ENCODE measurements at places on chromosomes 7 and 10. TPM values are rescaled to one million over a fixed set of nuclear protein-coding genes. Genes with fewer than 3 reads are reported as not detected.

The CHN2 gene
- 4.0 TPM for total RNA-seq

GRCh38 chr7:154676422-154677073, 326.4 kb downstream of the PAXIP1 start:
- no peak for DNase-seq
- H3K27ac ChIP-seq, result no peak overlapping the region
- no peaks in the 10 kb centered on the region for H3K36me3 ChIP-seq
- H3K4me1 ChIP-seq, result no peaks in the 10 kb centered on the region

The C7orf57 gene
- total RNA-seq, result 0.29 TPM

DNA sequence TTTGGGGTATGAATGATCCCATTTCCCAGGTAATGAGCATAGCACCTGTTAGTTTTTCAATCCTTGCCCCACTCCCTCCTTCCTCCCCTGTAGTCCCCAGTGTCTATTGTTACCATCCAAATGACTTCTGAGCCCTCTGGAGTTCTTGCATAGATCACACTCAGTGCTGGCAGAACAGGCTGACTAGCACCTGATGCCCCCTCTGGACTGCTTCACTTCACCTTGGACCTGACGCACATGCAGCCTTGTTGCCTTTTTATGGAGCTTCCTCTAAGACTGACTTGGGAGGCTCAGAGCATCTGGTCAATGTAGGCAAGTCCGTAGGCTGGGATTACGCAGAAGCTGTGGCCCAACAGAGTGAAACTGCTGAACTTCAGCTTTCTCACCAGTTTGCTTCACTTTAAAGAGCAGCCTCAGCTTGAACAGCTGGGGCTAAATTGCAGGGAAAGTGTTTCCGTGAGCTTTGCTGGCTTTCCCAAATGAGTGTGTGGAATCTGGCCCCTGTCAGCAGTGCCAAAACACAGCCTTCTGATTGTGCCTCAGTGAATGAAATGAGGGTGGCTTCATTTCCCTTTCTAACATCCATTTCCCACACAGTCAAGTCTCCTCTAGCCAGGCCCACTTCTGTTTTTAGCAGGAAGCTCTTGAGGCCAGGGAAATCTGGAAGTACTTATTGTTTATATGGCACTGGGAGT, 48.5 kb downstream of the NXPH1 start:
- H3K4me1 ChIP-seq, result no peaks in the 10 kb centered on the region
- no peaks in the 10 kb centered on the region for H3K27me3 ChIP-seq
- no peaks in the 10 kb centered on the region for H3K36me3 ChIP-seq

DNA sequence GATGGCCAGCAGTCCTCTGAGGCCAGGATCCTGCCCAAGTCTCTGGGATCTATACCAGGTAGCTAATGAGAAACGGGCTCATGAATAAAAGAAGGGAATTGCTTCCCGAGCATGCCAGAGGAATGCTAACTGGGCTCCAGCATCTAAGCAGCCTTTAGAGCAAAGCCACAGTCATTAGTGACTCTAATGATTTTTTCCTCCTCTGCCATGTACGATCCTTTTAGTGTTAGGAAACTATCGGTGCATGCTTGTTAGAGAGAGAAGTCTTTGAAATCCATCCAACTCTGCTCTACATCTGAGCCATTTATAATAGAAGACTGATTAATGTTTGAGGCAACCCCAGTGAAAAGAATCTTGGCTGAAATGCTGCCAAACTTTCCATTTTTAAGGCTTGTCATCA, 124.9 kb upstream of the TCERG1L start:
- no peak for DNase-seq
- peaks cover 21% of the 10 kb centered on the region for H3K27me3 ChIP-seq
- H3K4me3 ChIP-seq, result no peak overlapping the region
- H3K36me3 ChIP-seq, result no peaks in the 10 kb centered on the region
- no peaks in the 10 kb centered on the region for H3K4me1 ChIP-seq
- no peak overlapping the region for H3K27ac ChIP-seq

DNA sequence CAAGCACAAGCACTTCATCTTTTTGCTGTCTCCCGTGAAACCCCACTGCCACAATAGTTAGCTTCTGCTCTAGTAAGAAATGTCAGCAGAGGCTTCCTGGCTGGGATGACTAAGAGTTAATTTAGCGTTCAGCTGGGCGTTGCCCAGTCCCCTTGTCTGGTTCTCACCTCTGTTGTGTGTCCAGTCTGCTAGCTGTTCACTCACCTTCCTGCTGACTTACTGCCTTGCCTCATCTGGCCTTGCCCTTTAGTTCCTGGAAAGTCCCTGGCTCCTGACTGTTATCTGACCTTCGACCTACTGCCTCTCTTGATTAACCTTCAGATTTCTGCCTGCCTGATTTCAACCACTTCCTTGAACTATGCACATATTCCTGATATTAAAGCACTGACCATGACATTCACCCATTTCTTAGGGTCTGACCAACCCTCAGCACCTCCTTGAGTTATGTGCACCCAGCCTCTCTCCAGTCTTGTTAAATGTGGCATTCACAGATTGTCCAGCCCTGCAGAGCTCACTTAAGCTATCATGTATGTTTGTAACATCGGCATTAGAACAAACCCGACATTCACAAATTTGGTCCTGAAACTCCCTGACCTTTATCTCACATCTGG, 30.3 kb downstream of the C7orf33 start:
- H3K27ac ChIP-seq, result no peak overlapping the region
- H3K4me1 ChIP-seq, result peaks cover 19% of the 10 kb centered on the region
- peaks cover 6% of the 10 kb centered on the region for H3K36me3 ChIP-seq
- peaks cover 25% of the 10 kb centered on the region for H3K27me3 ChIP-seq
- H3K4me3 ChIP-seq, result peak overlapping the region; percentile 45

- H3K4me1 ChIP-seq, result peaks cover 3% of the 10 kb centered on the region
- no peak overlapping the region for H3K4me3 ChIP-seq
- H3K27me3 ChIP-seq, result no peaks in the 10 kb centered on the region
- H3K27ac ChIP-seq, result no peak overlapping the region
Measured at GRCh38 chr10:120588311-120588710, 131.3 kb downstream of the PLPP4 start.

- H3K27me3 ChIP-seq, result peaks cover 6% of the 10 kb centered on the region
- no peak for DNase-seq
- peaks cover 2% of the 10 kb centered on the region for H3K4me1 ChIP-seq
- H3K36me3 ChIP-seq, result no peaks in the 10 kb centered on the region
Measured at GRCh38 chr10:59757966-59758365, 4.7 kb upstream of the MRLN start.

The GIMAP2 gene
- total RNA-seq, result 53.7 TPM

DNA sequence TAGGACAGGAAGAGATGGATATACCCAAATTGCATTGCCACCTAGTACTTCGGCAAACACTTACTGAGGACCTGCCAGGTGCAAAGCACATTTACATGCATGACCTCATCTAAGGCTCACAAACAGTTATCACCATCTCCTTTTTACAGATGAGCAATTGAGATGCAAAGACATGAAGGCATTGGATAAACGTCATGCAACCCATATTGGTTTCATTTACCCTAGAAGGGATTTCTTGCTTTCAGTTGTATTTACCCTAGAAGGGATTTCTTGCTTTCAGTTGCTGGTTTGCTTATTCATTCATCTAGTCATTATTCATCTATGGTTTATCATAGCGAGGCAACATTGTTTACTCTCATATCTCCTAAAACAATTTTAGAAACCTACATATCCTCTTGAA, 52.2 kb downstream of the STEAP1B start:
- H3K4me3 ChIP-seq, result no peak overlapping the region
- no peaks in the 10 kb centered on the region for H3K36me3 ChIP-seq
- no peak for DNase-seq
- peaks cover 36% of the 10 kb centered on the region for H3K27me3 ChIP-seq

DNA sequence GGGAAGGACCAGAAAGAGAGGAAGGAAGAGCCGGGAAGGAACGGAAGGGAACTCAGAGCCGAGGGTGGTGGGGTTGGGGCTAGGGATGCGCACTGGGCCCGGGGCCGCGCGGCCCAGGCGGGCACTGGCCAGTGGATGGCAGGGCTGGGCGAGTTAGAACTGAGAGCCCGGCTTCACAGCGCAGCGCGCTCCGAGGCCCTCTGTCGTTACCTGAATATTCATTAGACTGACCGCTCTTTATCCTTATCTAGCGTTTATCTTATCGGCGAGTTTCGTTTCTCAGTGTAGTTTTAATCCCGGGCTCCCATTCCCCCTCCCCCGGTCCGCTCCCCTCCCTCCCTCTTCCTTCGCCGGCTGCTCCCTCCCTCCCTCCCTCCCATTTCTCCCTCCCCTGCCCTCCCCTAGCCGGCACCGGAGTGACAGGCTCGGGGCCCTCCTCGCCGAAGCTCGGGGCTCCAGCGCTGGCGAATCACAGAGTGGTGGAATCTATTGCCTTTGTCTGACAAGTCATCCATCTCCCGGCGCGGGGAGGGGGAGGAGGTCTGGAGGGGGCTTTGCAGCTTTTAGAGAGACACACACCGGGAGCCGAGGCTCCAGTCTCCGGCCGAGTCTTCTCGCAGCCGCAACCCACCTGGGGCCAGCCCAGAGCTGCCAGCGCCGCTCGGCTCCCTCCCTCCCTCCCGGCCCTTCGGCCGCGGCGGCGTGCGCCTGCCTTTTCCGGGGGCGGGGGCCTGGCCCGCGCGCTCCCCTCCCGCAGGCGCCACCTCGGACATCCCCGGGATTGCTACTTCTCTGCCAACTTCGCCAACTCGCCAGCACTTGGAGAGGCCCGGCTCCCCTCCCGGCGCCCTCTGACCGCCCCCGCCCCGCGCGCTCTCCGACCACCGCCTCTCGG, at the start of gene PAX2:
Gene PAX2, plus strand, starts transcription at position 596 of the 895 bp plus-strand sequence. CDS start 679 bp downstream, outside the sequence.
- peaks cover 11% of the 10 kb centered on the region for H3K36me3 ChIP-seq
- peak within 1 kb of the TSS; percentile 94 for H3K4me3 ChIP-seq

- no peak for DNase-seq
- H3K36me3 ChIP-seq, result no peaks in the 10 kb centered on the region
- peaks cover 59% of the 10 kb centered on the region for H3K27me3 ChIP-seq
Measured at GRCh38 chr7:95539426-95539825, 53.7 kb downstream of the ASB4 start.

DNA sequence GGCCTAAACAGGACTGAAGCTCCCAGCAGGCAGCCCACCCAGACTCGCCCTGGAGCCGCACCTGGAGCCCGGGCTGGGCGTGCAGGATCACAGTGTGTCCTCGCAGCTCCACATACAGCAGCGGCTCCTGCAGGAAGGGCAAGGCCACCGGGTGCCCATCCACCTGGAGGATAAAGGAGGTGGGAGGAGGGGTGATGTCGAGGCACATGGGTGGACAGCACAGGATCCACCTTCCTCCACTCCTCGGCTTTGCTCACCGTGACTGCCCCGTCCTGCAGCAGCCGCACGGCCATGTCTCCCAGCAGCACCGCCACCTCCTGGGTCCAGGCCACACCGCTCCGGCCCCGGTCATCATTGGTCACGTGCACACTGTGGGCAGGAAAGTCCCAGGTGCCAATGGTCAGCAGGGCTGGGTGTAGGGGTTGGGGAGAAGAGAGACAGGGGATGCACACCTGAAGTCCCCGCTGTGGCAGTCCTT, 16.8 kb downstream of the ATP6V1F start:
- H3K27me3 ChIP-seq, result no peaks in the 10 kb centered on the region
- H3K4me1 ChIP-seq, result peaks cover 3% of the 10 kb centered on the region
- no peak overlapping the region for H3K27ac ChIP-seq
- no peak for DNase-seq
- H3K4me3 ChIP-seq, result no peak overlapping the region

- H3K27me3 ChIP-seq, result no peaks in the 10 kb centered on the region
- DNase-seq, result peak; percentile 85
- no peaks in the 10 kb centered on the region for H3K36me3 ChIP-seq
- H3K4me3 ChIP-seq, result peak overlapping the region; percentile 93
Measured at GRCh38 chr10:6144406-6145165, 55.8 kb downstream of the RBM17 start.

The AHCYL2 gene
- 16.6 TPM for total RNA-seq

The SPDYE8 gene
- not detected for total RNA-seq

All from T-helper 17 cell (primary cell).